Aorta (tissue), 5 donors: ENCODE measurements at places on chromosomes 2 and 18. TPM values are rescaled to one million over a fixed set of nuclear protein-coding genes. Genes with fewer than 3 reads are reported as not detected.

The FABP1 gene
- not detected for total RNA-seq

- DNase-seq, result no peak
These were observed 90.3 kb downstream of the SPATS2L start for GRCh38 chr2:200396781-200397242.

- no peak for DNase-seq
These were observed 341.7 kb downstream of the PTPRM start for GRCh38 chr18:7908681-7909299.

DNA sequence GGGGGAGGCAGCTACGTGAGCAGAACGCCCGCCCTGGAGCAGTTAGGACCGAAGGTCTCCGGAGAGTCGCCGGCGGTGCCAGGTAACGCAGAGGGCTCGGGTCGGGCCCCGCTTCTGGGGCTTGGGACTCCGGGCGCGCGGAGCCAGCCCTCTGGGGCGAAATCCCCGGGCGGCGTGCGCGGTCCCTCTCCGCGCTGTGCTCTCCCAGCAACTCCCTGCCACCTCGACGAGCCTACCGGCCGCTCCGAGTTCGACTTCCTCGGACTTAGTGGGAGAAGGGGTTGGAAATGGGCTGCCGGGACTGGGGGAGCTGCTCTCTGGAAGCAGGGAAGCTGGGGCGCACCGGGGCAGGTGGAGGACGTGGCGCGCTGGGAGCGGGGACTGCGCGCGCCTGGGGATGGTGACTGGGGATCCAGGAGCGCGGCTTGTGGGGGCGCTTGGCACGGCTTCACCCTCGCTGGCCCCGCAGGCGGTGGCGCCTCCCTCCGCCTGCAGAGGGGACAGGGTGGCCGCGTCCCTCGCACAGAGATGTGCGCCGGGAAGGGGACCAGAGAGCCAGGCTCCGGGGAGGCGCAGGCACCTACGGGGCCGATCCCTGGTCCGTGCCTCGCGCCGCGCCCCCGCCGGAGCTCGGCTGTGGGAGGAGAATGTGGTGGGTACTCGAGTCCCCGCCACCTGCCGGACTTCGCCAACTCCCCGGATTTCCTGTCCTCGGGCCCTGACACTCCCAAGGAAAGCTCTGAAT is 688 bp downstream of the CDH20 start:
- DNase-seq, result peak; percentile 69

DNA sequence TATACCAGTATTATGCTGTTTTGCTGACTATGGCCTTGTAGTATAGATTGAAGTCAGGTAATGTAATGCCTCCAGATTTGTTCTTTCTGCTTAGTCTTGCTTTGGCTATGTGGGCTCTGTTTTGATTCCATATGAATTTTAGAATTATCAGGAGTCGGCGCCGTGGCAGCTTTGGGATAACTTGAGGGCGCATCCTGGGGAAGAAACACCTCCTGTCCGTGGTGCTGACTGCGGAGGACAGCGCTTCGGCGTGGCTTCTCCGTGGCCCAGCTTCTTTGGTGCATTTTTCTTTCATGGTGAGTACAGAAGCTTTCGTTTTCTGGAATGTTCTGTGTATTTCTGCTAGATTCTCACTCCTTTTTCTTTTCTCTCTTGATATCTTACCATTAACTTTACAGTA is 25.2 kb downstream of the CCDC74A start:
- DNase-seq, result no peak

DNA sequence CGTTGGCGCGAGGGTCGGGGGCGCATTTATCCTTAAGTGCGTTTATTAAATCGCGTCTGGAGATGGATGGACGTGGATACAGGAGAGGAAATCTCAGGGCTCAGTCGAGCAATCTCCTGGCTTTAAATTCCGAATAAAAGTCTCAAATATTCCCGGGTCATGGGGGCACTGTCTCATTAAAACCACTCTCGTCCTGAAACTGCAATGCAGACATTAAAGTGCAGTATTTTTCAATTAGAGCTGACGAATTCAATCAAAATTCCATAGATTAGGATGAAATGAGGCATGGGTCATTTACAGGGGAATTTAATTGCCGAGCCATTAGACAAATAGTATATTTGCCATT is 10.7 kb upstream of the GBX2 start:
- DNase-seq, result no peak
